ENCODE measurements at places on chromosomes 2 and 18.

DNA sequence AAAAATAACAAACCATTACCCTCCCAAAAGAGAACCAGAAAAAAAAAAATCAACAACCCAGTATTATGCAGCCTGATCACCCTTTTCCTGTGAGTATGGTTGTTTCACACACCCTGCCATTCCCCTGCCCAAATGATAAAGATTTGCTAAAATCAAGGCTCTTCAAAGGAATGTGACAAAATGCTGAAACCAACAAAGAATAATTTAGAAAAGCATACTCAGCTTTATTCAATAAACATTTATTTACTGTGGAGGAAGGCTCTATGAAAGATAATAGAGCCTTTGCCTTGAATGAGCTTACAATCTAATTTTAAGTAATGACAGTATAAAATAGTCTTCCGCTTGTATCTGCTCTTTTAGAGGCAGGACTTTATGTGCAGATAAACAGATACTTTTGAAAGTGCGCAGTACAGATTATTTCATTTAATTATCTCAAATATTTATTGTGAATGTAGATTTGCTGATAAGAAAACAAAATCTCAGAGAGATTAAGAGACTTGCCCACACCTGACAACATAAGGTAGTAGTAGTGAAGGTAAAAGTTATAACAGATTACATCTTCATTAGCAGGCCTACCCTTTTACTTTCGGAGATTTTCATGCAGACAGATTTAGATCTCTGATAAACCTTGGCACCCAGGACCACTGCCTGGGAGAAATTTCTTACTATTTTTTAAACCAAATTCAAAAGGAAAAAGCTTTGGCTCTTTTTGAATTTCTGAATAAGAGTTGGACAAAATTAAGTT, 211.9 kb downstream of the SRBD1 start:
- no peak for DNase-seq

- DNase-seq, result no peak
These were observed 108.6 kb downstream of the COMMD1 start for GRCh38 chr2:62014102-62014501.

- no peak for DNase-seq
These were observed 219.8 kb downstream of the DPP10 start for GRCh38 chr2:114661971-114662939.

- DNase-seq, result no peak
These were observed 80.8 kb downstream of the COLEC12 start for GRCh38 chr18:419541-420175.

DNA sequence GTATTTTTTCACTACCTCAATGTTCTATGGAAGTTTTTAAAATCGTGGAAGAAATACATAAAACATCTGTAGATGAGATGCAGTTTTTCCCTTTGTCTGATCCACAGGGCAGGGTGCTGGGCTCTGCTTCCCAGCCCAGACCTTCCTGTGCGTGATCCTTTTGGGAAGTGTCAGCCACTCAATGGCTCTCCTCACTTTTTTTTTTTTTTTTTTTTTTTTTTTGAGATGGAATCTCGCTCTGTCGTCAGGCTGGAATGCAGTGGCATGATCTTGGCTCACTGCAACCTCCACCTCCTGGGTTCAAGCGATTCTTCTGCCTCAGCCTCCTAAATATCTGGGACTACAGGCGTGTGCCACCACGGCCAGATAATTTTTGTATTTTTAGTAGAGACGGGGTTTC, 32.8 kb downstream of the SOWAHC start:
- no peak for DNase-seq

- no peak for DNase-seq
These were observed 628.0 kb downstream of the ZEB2 start for GRCh38 chr2:143891879-143892308.

GRCh38 chr18:31325051-31325450, 7.1 kb downstream of the DSG1 start:
- no peak for DNase-seq

DNA sequence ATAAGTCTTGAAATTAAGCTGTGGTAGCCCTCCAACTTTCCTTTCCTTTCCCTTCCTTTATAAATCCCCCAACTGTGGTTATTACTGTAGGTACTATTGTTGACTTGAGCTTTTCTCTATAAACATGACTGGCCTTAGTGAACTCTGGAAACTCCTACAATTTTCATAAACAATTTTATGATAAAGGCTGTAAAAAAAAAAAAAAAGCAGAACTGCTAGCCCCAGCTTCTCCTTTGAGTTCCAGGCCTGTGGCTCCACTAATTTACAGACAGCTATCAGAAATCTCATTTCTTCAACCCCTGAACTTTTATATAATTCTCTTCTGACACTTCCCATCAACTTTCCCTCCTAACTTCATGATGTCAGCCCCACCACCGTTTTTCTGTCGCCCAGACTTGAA, 174.3 kb downstream of the IKZF2 start:
- no peak for DNase-seq

- DNase-seq, result no peak
These were observed 9.2 kb downstream of the HTRA2 start for GRCh38 chr2:74538881-74539339.

DNA sequence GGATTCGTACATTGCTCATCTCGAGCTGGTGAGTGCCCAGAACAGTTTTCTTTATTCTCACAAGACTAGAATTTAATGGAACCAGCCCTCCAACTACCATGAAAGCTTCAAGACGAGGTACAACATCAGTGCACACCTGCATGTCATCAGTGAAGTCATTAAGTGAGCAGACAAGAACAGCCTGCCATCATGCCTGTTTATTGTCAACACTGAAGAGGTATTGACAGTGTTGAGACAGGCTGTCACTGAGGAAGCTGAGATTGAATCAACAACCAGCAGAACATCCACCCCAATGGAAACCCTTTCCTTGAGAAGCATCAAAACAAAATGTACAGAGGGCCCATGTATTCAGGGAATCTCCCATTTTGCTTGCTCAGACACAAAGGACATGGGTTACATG, 148.0 kb upstream of the TCF4 start:
- DNase-seq, result no peak

DNA sequence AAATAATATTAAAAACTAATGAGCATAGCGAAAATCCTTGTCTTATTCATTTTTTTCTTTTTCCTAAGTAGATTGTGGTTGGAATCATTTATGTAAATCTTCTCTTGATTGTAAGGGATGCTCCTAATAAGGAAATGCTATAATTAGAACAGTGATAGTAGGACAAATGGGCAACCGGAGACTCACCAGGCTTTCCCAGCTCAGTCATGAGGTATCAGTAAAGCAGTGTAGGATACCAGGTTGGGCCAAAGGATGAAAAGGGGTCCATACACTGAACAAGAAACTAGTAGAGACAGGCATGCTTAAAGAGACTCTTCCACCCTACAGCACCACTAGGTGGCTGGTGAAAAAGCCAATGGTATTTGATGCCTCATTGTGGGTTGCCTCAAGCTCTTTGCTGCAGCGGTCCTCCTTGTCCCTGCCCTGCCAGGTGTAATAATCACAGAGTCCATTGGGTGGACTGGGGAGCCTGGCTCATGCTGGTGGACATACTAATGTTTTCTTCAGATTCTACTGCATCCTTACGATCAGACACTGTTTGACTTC, 71.4 kb upstream of the FAM98A start:
- DNase-seq, result no peak

DNA sequence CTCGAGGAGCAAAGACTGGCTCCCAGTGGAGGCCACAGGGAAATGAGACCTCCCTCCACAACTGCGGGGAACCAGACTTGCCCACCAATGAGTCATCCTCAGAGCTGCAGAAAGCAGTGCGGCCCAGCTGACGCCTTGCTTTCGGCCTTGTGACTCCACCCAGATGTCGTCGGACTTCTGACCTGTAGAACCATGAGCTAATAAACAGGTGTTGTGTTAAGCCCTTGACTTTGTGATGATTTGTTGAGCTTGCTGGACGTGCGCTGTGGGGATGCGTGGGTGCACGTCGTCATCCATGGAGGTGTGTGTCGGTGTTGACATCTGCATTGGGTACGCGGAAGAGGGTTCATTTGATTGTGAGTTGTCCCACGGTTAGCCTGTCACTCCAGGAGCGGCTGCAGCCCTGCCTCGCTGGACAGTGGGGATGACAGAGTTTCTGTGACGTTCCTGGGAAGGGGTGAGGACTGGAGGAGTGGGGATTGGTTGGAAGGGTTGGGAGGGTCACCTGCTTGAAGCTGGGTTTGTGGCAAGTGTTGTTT, 154.1 kb downstream of the SH3BP4 start:
- no peak for DNase-seq

DNA sequence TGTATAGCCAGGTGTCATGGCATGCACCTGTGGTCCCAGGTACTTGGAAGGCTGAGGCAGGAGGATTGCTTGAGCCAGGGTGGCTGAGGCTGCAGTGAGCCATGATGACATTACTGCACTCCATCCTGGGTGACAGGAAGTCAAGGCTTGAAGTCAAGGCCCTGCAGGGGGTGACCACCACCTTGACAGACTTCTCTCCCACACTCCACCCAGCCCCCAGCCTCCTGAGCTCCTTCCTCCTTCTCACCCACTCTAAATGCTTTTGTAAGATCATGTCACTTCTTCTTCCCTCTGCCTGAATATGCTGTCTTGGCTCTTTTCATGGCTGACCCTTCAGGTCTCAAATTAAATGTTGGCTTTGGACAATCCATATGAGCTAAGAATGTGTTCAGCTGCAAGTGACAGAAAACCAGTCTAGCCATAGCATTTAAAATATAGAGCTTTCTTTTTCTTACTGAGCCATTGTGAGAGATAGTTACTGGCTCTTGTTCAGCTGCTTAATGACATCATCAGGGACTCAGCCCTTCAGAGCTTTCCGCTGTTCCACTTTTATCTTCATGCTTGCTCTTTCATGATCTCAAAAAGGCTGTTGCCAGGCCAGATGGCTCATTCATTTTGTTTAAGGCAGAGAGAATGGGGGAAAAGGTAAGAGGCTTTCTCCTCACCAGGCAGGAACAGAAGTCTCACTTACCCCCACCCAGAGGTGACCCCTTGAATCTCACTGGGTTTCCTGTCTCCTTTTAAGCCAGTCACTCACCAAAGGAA, 36.7 kb upstream of the TTC39C start:
- no peak for DNase-seq

GRCh38 chr2:32758232-32758631, 130.4 kb downstream of the TTC27 start:
- no peak for DNase-seq

GRCh38 chr2:179302764-179303571, 38.3 kb upstream of the SESTD1 start:
- no peak for DNase-seq

DNA sequence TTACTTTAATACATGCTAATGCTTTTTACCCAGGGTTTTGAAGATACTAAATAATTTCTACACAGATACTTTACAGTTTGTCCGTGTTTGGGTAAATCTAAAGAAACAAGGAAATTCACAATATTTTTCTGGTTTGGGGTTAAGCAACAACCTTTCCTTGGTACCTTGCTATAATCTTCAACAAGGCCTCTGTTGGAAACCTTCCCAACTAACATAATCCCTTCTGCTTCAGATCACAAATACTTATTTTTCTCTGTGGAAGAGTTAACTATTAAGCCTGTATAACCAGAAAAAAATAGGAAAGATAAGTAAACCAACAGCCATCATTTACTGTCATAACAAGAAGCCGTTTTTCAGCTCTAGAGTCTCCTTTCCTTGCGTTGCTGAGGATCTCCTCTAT, 15.0 kb downstream of the FEZ2 start:
- DNase-seq, result no peak
